HAP-1 (cell line): ENCODE measurements at places on chromosomes 3 and 15.

DNA sequence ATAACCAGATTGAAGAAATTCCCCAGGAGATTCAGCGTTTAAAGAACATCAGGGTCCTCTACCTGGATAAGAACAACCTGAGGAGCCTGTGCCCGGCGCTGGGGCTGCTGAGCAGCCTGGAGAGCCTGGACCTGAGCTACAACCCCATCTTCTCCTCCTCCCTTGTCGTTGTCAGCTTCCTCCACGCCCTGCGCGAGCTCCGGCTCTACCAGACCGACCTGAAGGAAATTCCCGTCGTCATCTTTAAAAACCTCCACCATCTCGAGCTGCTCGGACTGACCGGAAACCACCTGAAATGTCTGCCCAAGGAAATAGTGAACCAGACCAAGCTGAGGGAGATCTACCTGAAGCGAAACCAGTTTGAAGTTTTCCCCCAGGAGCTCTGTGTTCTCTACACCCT, 9.4 kb upstream of the LRRC34 start:
- DNase-seq: no peak

GRCh38 chr3:122260206-122260605, 64.8 kb upstream of the CSTA start:
- DNase-seq: no peak

DNA sequence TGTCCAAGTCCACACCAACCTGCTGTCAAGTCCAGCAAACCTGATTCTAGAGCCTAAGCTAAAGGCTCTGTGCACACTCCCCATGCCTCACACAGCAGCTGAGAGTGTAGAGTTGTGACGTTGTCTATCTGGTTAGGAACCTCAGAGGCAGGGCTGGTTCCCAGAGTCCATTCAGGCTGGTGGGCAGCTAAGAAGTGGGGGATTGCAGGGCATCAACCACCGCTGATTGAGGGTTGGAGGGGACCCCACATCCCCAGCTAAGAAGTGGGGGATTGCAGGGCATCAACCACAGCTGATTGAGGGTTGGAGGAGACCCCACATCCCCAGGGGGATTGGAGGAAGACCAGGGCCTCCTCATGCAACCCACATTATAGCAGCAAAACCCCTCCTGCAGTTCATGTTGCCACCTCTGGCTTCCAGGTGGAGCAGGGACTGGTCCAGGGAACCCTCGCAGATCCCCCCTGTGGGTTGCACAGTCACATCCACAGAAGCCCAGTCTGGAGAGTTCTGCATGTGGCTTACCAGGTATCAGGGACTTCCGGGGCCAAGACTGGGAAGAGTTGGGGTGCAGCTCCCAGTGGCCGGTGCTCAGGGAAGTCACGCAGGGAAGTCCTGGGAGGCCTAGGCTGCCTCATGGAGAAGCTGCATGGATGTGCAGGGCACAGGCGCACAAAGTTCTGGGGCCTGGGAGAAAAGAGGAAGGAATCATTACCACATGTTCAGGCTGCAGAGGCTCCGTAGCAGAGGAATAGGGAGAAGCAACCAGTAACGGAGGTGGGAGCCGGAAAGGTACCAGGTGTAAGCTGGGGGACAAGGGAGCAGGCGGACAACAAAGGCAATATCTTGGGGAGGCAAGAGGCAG, 71.4 kb upstream of the PCSK6 start:
- no peak for DNase-seq

GRCh38 chr3:50609071-50609762, 2.4 kb downstream of the CISH start:
- no peak for DNase-seq
